Left cardiac atrium (tissue), 4 donors: ENCODE measurements at places on chromosomes 11 and 22. TPM values are rescaled to one million over a fixed set of nuclear protein-coding genes. Genes with fewer than 3 reads are reported as not detected.

Gene MMP8
- total RNA-seq = not detected

Gene PATE2
- total RNA-seq = not detected

Gene OR6A2
- total RNA-seq = not detected

Gene C22orf31
- not detected for total RNA-seq
